ENCODE measurements at places on chromosomes 6 and 20.

- DNase-seq = no peak
These were observed 119.4 kb downstream of the RFPL4B start for GRCh38 chr6:112466373-112467151.

DNA sequence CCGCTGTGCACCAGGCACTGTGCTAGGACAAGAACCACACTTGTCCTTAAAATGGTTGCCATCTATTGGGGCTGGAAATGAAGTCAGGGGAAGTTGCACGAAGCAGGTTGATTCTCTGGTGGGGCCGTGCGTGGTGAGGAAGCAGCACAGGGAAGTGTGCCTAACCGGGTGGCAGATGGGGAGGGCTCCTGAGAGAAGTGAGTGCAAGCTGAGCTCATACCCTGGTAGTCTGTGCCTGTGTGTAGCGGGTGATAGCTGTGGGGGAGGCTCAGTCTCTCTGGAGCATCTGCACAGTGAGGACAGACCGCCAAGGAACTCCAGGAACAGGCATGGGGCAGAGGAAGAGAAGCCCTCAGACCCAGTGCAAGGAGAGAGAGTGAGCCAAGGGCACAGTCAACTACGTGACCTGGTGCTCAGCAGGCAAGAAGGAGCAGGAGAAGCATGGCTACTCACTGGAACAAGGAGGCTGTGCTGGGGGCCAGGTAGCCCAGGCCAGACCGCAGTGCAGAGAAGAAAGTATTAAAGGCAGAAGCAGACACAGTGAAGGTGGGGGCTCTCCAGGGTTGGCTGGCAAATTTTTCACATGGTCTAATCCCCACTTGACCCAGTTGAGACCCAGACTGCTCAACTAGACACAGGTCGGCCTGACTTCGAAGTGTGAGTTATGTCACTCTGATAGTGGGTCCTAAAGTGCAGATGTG lies 155.0 kb downstream of the CDH26 start:
- DNase-seq = no peak

DNA sequence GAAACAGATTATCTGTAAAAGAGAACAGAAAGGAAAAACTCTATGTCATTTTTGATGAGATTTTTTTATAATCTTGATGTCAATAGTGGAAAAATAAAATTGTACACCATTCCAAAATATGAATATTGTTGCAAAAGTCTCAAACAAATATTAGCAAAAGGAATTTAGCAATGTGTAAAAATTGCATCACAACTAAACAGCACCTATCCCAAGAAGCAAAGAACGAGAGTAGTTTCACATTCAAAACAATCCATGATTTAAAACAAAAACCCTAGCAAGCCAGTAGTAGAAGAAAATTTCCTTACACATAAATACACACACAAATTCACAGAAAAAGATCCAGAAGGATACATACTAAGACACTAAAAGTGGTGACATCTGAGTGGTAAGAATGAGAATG lies 38.4 kb downstream of the LCA5 start:
- DNase-seq = no peak

DNA sequence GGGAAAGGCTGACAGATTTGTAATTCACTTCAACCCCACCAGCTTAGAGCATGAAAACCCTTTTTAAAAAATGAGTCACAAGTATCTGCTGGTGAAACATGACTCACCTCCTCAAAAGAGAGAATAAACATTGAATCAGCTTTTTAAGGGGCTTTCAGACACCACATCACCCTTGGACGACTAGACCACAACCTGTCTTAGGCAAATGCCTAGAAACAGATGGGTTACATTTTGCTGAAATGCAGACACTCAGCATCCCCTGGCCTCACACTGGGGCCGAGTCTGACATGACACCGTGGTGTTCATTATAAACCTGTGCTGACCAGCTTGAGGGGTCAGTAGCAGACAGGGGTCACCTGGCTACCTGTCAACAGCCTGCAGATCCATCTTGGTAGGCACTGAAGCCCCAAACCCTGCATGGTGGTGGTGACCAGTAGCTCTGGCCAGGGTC lies 175.3 kb upstream of the CST7 start:
- DNase-seq = no peak

DNA sequence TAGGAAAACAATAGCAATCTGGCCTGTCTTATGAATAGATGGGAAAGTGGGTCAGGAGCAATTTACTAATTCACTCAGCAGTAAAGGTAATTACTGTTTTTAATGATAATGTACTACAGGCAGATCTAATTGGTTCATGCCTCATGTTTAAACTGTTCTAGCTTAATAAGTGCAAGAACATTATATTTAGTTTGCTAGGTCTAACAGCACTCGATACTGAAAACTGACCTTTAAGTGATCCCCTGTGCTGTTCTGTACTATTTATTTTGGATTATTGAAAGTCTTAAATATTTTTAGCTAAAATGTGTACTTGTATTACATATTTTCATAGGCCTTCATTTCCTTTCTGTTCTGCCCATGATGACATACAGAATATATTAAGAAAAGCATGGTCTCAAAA lies 998.0 kb upstream of the GJE1 start:
- no peak for DNase-seq

DNA sequence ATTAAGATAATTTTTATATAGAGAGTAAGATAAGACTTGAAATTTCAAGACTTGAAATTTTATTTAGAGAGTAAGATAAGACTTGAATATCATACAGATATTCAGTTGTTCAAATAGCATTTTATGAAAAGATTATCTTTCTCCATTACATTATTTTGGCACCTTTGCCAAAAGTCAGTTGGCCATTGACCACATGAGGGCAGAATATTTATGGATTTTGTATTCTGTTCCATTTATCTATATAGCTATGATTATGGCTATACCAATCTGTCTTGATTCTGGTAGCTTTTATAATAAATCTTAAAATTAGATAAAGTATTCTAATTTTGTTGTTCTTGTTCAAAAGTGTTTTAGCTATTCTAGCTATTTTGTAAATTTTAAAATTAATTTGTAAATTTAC lies 537.9 kb upstream of the GJE1 start:
- no peak for DNase-seq

GRCh38 chr20:49345524-49345923 lies 67.7 kb upstream of the ZNFX1 start:
- no peak for DNase-seq

DNA sequence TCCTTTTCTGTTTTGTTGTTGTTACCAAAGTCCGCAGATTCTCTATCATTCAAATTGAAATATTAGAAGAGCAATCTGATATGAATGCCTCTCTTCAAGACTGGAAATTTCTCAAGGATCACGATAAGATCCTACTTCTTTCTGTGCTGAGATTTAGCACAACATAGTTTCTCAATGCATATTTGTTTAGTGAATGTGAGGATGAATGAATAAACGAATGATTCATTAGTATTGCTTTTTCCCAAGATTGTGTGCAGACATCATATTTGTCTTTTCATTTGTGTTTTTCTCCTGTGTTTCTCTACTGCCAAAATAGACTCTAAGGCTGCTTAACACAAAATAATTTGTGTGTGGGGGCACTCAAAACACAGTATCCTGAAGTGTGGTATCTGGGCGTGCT lies 862.7 kb upstream of the MAP3K7 start:
- DNase-seq = no peak
